ENCODE measurements at places on chromosomes 16 and 17.
A peak's percentile ranks its signal among the peaks of the same experiment; 100 is the strongest.

- DNase-seq, result peak; percentile 50
Observed at GRCh38 chr17:58755577-58756245, at the start of gene PPM1E. Gene PPM1E, plus strand, starts transcription at chr17:58755854.

DNA sequence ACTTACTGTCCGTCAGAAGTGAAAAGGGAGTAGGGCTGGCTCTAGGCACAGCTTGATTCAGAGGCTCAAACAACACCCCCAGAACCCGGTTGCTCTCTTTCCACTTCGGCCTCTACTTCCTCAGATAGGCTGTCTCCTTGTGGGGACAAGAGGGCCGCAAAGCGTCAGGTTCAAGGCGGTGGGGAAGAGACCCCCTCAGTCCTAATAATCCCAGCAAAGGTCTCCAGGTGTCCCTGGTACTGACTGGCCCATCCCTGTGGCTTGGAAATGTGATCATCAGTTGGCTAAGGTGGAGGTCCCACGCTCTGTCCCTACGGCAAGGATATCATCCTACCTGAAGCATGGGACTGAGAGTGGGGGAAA, 26.0 kb downstream of the NGFR start:
- DNase-seq, result no peak

- no peak for DNase-seq
Observed at GRCh38 chr17:68507576-68507975, 4.7 kb upstream of the PRKAR1A start.

GRCh38 chr16:68013440-68013839, 2.3 kb downstream of the DPEP2NB start:
- no peak for DNase-seq

DNA sequence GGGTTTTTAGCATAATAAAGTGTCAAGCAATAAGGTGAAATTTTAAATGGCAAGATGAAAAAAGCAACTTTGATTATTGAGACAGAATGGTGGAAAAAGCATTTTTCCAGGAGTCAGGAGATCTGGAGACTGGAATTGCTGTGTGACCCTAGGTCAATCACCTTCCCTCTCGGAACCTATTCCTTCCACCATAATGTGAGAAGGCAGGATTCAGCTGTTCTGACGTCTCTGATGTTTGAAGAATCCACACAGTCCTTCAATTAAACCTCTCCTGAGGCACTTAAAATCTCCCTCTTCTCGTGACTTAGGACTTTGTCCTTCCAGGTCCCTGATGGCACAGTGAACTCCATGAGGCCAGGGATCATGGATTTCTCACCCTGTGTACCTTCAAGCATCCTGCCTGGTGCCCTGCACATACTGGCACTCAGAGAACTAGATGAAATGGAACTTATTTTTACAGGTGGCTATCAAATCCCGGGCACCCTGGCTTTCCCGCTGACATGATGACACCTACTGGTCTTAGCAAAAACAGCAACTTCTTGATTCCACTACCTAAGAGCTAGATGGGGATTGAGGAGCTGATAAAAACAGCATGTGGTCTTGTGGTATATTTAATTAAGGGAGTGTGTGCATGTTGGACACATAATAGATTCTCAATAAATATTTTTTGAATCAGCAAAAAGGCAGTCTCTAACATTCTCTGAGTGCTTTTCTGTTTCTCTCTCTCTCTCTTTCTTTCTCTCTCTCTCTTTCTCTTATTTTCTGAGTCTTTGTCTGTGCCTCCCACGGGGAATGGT, 2.3 kb upstream of the CCDC182 start:
- DNase-seq, result peak; percentile 38

DNA sequence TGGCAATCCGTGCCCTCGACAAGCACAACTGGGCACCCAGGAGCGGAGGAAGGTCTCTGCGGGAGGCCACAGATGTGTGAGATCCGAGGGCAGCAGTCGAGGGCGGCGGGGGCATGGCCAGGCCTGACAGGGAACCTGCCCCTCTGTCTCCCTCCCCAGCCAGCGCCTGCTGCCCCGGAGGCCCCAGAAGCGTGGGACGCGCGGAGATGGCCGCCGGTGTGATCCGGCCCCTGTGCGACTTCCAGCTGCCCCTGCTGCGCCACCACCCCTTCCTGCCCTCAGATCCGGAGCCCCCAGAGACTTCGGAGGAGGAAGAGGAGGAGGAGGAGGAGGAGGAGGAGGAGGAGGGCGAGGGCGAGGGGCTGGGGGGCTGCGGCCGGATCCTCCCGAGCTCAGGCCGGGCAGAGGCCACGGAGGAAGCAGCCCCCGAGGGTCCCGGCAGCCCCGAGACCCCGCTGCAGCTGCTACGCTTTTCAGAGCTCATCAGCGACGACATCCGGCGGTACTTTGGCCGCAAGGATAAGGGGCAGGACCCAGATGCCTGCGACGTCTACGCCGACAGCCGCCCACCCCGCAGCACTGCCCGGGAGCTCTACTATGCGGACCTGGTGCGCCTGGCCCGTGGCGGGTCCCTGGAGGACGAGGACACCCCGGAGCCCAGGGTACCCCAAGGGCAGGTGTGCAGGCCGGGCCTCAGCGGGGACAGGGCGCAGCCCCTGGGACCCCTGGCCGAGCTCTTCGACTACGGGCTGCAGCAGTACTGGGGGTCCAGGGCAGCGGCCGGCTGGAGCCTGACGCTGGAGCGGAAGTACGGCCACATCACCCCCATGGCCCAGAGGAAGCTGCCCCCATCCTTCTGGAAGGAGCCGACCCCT, 1.7 kb downstream of the PERCC1 start:
- DNase-seq, result no peak

Measured in activated T-cell treated with anti-CD3 and anti-CD28 coated beads, Interleukin-2, amount 50 U/mL, for 1 hour (primary cell).